Endothelial cell of umbilical vein (primary cell): ENCODE measurements at places on chromosomes 1 and 21. TPM values are rescaled to one million over a fixed set of nuclear protein-coding genes. Genes with fewer than 3 reads are reported as not detected.

Gene AMIGO1
- 0.78 and 0.88 TPM in 2 replicates for total RNA-seq

Gene PTPN22
- total RNA-seq = not detected in 2 replicates

Gene MYBPH
- not detected in 2 replicates for total RNA-seq

Gene IL20
- not detected in 2 replicates for total RNA-seq

Gene S100A16
- 545 and 701 TPM in 2 replicates for total RNA-seq

Gene PTPRU
- total RNA-seq = 2.6 and 3.3 TPM in 2 replicates

Gene RIPK4
- not detected in 2 replicates for total RNA-seq

Gene TIMM17A
- 93.7 and 105 TPM in 2 replicates for total RNA-seq

Gene XKR8
- 10.0 TPM in 2 replicates for total RNA-seq

Gene FBXO28
- 32.6 and 35.4 TPM in 2 replicates for total RNA-seq

Gene KRTAP12-2
- not detected in 2 replicates for total RNA-seq

Gene NCMAP
- not detected in 2 replicates for total RNA-seq

Gene CFAP45
- 2.1 and 2.5 TPM in 2 replicates for total RNA-seq

Gene KIAA0040
- 10.9 and 21.5 TPM in 2 replicates for total RNA-seq

Gene MCOLN2
- not detected in 2 replicates for total RNA-seq

Gene NAV1
- 136 and 138 TPM in 2 replicates for total RNA-seq

Gene EXTL1
- total RNA-seq = not detected in 2 replicates

Gene OR2T11
- total RNA-seq = not detected in 2 replicates

Gene HP1BP3
- 228 and 231 TPM in 2 replicates for total RNA-seq

Gene OR6N1
- total RNA-seq = not detected in 2 replicates

Gene FAM72B
- 4.3 and 6.5 TPM in 2 replicates for total RNA-seq
